ENCODE measurements at places on chromosomes 2 and 18.

DNA sequence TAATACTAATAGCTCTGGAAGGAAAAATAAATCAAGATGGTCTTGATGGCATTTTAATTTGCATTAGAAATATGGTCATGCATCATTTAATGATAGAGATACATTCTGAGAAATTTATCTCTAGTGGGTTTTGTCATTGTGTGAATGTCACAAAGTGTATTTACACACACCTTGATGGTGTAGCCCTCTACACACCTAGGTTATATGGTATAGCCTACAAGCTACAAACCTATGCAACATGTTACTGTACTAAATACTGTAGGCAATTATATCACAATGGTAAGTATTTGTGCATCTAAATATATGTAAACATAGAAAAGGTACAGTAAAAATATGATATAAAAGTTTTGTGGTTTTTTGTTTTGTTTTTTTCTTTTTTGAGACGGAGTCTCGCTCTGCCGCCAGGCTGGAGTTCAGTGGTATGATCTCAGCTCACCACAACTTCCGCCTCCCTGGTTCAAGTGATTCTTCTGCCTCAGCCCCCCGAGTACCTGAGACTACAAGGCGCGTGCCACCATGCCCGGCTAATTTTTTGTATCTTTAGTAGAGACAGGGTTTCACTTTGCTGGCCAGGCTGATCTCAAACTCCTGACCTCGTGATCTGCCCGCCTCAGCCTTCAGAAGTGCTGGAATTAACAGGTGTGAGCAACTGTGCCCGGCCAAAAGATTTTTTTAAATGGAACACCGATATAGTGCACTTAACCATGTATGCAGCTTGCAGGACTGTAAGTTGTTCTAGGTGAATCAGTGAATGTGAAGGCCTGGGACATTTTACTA lies 83.7 kb upstream of the UBXN4 start:
- DNase-seq, result no peak

DNA sequence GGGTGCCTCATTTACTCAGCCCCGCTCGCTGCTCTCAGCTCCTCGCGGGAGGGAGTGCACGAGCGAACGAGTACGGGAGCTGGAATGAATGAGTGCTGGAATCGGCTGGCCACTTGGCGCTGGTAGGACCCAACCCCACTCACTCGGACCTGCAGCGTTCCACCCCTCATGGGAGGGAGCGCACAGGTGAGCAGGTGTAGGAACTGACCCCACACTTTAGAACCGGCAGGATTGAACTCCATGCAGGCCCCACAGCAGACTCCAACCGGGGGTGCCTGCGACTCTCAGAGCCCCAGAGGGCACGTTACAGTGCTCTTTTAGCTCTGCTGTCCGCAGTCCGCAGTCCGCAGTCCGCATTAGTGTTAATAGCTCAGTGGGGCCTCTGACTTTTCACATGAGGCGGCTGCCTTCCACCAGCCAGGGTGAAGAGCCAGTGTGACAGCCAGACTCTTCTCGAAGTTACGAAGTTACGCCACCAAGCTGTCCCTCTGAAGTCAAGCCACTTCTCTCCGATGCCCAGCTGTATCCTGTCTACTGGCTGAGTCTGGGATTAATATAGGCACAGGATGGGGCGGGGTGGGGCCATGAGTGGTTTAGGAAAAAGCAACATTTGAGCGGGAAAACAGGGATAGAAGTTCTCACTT lies 102.7 kb upstream of the ARHGAP15 start:
- no peak for DNase-seq

GRCh38 chr2:191318037-191318728 lies 73.0 kb downstream of the MYO1B start:
- no peak for DNase-seq

DNA sequence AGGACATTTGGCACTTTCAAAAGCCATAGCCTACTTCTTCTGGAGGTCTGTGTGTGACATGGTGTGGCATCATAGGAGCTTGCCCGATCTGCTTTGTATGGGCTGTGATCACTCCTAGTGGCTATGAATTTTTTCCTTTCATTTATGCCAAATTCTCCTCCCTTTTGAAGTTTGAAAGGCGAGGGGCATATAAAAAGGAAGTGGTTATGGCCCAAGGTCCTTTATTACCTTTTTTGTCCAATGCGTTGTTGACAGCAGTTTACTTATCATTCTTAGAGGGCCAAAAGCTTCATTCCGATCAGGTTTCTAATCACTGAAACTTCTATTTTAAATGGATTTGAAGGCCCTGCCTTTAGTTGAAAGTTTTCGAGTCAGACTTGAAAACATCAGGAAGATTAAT lies 224.3 kb upstream of the FOSL2 start:
- no peak for DNase-seq

DNA sequence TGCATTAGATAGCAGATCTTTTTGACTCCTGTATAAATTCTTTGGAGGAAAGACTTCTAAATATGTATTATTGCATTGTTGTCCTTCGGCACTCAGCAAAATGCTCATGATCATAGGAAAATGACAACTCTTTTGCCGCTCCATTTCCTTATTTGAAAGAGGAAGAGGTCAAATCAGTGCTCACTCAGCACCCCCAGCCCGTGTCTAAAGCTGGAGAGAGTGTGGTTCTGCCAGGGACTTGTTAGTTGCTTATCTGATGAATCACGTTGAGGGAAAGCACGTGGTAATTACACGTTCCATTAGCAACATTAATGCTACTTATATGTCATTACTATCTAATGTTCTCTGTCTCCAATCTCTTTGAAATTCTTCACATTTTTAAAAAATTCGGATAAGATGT lies 46.0 kb upstream of the MBP start:
- DNase-seq, result no peak

DNA sequence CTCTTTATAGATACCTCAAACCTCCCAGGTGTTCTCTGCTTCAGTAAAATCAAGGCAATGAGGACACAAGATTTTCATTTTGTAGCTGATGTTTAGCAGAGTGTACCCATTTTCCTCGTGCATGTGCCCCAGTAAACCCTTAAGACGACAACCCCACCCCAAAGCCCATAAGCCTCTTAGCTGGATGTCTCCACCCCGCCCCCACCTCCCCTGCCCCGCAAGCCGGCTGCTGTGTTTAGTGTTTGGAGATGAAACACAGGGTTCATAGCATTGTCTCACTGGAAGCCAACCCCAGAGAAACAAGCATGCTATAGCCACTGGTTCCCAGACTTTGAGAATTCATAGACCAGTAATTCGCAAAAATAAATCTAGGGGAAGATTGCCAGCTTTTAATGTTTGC lies 5.8 kb upstream of the SAG start:
- DNase-seq, result no peak

All from NCI-H524 (cell line).